ENCODE measurements at places on chromosomes 16 and 17.

DNA sequence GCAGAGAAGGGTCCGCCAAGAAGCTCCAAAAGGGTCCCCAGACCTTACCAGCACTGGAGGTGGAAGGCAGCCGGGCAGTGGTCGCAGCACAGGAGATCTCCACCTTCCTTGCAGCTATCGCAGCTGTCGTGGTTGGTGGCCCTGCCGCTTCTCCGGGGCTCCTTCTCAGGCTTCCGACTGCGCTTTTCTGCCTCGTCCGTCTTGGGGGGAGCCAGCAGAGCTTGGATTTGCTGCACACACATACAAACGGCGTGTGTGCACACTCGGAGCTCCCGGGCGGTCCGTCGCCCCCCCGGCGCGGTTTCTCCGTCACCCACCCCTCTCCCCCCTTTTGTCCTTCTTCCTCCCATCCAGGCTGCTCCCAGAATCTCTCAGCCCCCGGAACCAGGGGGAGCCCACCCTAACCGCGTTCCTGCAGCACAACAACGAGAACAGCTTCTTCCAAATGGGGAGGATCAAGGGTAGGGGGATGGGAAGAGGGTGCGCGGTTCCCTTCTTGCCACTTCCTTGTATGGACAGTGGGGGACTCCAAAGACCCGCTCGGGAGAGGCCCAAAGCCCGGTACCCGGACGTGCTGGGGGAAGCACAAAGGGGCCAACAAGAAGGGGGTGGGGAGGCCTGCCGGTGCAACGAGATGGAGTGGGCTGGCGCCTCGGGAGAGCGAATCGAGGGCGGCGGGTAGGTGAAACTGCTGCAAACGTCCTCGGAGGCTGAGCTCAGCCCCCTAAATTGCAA, 1.1 kb downstream of the PHF12 start:
- DNase-seq = peak; percentile 37

- DNase-seq = no peak
Observed at GRCh38 chr16:15770107-15770506, 86.7 kb downstream of the MYH11 start.

DNA sequence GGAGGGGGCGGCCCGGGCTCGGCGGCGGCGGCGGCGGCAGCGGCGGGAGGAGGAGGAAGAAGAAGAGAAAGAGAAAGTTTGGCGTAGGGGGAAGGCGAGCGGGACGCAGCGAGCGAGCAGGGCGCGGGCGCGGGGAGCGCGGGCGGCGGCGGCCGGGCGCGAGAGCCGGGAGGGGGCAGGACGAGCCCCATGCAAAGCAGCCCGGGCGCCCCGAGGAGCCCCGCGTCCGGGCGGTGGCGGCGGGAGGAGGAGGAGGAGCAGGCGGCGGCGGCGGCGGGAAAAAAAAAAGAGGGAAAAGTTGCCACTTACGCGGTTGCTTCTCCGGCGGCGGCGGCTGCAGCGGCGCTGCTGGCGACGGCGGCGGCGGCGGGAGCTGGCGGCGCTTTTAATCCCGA, 10.3 kb upstream of the ZFHX3 start:
- no peak for DNase-seq

- DNase-seq = no peak
Observed at GRCh38 chr16:13150181-13150885, 248.9 kb downstream of the SHISA9 start.

DNA sequence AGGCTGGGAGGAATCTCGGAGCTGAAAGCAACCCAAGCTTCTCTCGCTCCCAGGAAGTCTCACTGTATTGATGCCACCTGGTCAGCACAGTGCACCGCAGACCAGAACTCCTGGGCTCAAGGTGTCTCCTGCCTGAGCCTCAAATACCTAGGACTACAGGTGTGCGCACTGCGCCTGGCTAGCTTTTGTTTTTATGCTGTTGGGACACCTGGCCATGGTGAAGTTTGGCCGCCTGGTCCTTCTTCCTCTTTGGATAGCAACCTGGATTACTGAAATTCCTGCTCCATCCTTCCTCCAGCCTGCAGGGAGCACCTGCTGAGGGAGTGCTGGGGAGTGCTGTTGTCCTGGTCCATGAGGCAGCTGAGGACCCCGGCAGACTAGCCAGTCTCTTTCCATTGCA, 56.6 kb downstream of the COTL1 start:
- no peak for DNase-seq

DNA sequence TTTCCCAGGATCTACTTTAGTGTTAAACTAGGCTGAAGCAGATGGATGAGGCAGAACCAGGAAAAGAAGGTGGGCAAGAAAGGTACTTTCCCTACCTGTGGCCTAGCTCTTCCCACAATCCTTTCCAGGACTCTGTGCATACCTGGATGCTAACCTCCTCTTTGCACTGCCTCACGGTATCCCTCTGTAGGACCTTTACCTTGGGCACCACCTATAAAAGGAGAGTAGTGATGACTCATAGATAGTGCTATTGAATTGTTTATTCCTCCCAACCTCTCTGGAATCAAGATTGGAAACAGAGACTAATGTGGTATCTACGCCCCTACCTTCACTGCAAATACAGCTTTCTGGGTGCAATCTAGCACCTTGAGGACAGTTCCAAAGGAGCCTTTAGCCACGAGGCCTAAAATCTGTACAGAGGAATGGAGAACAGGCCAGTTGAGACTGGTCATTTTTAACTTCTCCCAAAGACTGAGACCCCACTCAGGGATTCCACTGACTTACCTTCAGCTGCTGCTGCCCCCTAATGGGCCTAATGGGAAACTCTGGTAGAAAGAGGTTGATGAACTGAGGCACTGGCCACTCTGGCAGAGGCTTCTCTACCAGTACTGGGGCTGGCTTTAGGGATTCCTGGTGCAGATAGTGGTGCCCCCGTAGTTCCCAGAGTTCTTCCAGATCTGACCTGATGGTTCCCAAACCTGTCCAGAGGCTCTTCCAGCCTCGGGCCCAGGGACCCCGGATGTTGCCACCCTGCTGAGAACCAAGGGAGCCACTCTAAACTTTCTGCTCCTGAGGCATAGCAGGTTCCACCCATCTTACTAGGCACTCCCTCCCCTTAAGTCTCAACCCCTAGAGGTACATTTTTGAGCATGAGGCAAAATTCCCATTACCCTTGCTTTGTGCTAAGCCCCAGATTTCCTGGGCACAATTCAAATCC, 781 bp downstream of the RSKR start:
- DNase-seq = peak; percentile 25

DNA sequence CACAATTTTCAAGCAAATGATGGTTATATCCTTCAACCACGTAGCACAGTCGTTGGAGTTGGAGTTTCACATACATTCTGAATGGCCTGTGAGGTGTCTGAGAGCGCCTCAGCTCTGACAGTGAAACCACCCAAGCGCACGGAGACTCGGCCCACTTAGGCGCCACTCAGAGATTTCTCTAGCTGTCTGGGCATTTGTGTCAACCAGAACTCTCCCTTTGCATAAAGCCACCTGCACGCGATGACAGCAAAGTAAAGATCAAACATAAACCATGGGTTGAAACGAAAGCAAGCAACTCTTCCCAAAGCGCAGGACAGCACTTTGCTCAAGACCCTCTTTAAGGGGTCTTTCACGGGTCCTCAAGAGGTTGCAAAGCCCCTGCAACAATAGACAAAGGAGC, 533 bp downstream of the SLC6A4 start:
- no peak for DNase-seq

DNA sequence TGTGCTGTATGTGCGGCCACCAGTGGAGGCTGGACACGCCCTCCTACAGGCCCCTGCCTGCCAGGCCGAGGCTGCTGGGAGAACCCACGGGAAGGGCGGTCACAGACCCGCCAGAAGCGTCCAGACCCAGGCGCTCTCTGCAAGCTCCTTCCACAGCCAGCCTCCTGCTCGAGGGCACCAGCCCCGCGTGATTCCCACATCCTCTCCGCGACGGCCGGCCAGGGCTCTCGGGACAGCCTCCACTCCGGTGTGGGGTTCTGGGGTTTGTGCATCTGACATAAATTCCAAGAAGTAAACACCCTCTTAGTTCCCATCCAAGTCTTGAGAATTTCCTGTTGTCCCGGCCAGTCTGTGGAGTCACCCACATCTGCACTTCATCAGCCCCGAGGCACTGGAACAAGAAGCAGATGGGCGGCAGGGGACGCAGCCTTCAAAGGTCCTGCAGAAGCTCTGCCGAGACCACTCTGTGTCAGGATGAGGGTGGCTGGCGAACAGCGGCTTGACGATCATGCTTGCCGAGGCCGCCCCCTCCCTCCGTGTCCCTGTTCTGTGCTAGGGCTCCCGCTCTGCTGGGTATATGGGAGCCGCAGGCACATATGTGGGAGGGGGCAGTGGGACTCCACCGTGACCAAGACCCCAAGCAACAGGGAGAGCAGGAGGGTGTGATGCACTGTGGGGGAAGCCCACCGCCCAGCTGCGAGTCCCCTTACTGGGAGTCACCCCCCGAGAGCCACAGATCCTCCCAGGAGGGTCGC, 2.4 kb upstream of the TMEM204 start:
- DNase-seq = no peak

GRCh38 chr16:67399218-67399733, 6.0 kb upstream of the TPPP3 start:
- DNase-seq = peak; percentile 33

GRCh38 chr16:4106516-4106915, 9.7 kb downstream of the ADCY9 start:
- DNase-seq = no peak

DNA sequence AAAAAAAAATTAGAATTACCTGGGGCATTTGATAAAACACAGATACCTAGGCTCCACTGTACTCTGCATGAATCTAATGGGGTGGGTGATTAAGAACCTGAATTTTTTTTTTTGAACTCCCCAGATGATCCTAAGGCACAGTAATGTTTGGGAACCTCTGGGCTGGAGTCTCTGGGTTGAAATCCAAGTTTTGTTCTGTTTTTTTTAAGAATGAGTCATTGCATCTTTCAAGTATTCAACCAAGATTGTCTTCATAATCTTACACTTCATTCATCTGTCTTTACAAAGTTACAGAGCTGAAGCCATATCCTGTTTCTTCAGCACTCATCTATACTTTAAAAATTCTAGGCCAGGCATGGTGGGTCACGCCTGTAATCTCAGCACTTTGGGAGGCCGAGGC, 52.6 kb downstream of the PIGL start:
- DNase-seq = no peak

GRCh38 chr17:70295731-70296130, 126.4 kb downstream of the KCNJ2 start:
- no peak for DNase-seq

DNA sequence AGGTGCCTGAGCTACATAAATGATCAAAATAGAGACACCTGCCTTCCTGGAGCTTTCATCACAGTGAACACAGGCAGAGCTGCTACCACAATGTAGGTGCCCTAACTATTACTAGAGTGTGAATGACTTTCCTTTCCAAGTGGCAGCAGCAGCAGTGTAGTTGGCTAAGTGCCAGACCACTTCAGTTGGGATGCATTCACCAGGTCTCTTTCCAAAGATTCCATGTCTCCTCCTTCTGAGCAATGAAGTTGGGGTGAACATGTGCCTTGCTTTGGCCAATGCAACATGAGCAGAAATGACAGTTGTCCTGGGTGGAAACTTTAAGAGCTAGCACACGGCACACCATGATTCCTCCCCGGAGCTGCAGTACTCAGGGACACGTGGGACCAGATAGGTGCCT, 23.3 kb upstream of the CACNG4 start:
- DNase-seq = no peak

DNA sequence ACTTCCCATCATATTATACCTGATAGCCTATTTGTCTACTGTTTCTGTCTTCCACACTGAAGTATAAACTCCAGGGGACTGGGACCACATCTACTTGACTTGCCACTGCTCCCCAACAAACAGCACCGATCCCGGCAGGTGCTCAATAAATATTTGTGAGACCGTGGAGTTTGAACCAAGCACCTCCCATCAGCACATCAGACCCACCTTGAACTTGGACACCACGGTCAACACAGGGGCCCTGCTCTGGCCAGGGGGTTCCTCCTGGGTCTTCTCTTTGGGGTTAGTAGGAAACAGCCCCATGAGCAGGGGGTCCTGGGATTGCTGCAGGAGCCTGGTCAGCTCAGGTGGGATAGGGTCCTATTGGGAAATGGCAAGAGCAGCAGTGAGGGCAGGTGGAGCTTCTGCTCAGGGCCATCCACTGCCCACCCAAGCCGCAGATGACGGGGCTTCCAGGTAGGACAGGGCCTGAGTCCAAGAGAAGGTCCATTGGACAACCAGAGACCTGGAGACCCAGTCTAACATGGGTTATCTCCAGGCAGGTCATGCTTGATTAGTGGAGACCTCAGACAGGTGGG, 19.9 kb downstream of the ZNHIT3 start:
- DNase-seq = no peak

DNA sequence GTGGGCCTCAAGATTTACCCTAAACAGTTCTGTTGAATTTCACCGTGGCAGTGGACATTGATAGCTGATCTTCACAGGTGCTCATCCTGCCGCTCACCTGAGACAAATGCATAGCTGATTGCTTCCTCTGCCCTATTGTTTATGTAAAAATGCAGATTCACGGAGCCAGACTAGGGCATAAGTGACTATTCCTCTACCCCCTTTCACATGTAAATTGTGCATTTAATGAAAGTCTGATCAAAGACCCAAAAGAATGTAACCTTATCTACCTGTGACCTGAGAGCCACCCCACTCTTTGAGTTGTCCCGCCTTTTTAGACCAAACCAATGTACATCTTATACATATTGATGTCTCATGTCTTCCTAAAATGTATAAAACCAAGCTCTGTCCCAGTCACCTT, 312.4 kb upstream of the CDH5 start:
- no peak for DNase-seq

DNA sequence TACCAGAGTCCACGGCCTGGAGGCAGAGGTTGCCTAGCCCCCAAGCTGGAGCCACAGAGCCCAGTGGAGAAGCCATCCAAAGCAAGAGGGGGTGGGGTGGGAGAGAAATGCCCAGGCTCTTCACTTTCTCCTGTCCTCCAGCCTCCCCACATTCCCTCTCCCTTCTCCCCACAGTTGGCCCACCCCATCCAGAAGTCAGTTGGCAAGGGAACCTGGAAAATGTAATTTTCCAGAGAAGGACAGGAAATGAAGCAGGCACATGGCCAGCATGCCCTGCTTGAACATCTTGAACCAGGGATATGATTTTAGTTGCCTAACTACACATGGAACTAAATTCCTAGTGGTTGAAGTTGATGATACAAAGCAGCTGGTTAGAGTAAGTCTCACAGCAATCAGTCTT, 73.3 kb upstream of the IRX6 start:
- no peak for DNase-seq

DNA sequence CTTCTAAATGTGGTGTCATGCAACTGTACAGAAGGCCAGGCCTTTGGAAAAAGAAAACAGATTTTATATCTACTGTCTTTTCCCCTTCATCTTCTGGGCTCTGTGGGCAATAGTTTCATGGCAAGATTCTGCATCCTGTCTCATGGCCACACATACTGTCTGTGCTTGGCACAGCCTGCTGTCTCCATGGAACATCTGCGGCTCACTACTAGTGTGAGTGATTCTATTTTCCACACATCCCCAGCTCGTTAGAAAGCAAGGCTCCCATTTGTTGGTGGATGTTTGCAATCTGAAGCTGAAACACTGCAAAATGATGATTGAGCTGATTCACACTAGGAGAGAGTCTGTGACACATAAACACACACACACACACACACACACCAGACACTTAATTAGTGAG, 32.4 kb downstream of the CACNG3 start:
- no peak for DNase-seq

GRCh38 chr17:75843577-75844529, at the start of gene UNC13D:
TSS of gene UNC13D (minus strand) at chr17:75844404. CDS start at chr17:75844337, 67 bp downstream.
- peak; percentile 52 for DNase-seq

All from activated T-cell treated with anti-CD3 and anti-CD28 coated beads, Interleukin-2, amount 50 U/mL, for 4 hours (primary cell).